CD4-positive, alpha-beta T cell treated with Interleukin-4 for 1 hour (primary cell): ENCODE measurements at places on chromosomes 13 and 19.
A peak's percentile ranks its signal among the peaks of the same experiment; 100 is the strongest.

GRCh38 chr13:71922194-71922593, 55.2 kb upstream of the DACH1 start:
- DNase-seq, result no peak

DNA sequence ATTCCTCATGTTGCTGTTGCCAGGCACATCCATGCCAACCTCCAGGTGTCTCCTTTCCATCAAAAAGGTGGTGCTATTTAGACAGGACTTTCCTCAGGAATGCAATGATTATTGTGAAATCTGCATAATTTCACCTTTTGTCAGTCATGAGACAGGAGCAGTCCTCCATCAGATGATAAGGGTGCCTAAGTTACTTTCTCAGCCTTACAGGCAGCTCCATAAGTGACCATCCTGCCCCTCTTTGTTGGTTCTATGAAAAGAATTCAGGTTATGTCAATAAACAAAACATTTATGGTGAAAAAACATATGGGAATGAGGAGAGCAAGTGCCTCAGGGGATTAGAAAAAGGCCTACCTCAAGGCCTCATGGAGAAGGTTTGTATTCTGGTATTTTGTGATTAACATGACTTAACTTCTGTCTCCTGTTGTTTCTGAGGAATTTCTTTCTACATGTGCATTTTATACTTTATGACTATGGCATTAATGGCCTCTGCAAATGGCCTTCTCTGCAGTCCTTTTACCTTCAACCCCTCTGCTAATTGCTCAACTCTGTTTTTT, 110.3 kb upstream of the DIAPH3 start:
- no peak for DNase-seq

- no peak for DNase-seq
Observed at GRCh38 chr19:1151037-1151724, 22.9 kb downstream of the SBNO2 start.

DNA sequence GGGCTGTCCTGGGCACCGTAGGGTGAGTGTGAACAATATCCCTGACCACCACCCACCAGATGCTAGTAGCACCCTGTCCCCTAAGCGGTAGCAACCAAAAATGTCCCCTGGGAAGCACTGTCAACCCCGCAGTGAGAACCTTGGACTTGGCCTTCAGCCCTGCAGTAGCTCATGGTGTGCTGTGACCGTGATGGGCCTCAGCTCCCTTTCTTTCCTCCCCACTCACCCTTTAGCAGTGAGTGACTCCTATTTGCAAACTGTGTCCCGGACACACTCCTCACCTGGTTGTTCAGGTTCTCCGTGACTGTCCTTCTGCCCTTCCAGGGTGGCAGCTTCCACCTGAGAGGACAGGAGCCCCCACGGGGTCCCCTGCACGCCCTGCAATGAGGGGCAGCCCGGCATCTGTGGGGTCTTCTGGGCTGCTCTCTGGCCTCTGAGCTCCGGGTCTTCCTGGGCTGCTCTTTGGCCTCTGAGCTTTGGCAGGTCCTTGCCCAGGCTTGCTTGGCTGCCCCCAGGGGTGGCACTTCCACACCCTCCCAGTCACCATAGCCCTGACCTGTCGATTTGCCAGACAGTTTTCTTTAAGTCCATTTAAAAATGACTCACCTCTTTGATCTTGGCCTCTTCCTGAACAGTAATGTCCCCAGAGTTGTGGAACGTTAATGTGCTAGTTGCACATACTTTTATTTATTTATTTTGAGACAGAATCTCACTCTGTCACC, 3.8 kb downstream of the KDM4B start:
- DNase-seq, result no peak

GRCh38 chr13:73835138-73835721, 299.0 kb downstream of the KLF12 start:
- DNase-seq, result peak; percentile 68

DNA sequence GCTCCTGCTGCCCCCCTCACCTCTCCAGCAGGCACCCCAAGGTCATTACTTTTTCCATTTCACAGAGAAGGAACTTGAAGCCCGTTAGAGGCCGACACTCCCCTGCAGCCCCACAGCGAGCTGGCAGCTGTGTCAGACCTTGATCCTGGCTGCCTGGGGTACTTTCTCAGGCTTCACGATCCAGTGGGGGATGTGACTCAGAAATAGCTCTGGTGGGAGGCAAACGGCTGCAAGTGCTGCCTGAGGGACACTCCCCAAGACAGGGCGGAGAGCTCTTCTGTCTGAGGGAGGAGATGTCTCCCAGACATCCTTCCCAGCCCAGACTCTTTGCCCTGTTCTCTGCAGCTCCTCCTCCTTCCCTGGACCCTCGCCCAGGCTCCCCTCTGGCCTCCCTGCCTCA, 4.8 kb downstream of the TSKS start:
- DNase-seq, result no peak

DNA sequence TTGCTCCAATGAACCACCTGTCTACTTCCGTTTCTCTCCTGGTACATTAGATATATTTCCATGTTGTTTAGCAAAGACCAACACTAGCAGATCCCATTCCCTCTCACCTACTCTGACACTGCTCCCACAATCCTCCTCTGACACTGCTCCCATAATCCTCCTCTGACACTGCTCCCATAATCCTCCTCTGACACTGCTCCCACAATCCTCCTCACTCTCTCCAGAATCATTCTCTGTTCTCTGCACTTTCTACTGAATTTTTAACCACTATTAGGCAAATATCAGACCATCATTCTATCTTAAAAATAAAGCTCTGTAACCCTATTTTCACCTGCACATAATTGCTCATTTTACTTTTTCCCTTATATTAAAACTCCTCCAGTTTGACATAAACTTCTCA, 578.5 kb upstream of the PCDH20 start:
- no peak for DNase-seq

- peak; percentile 61 for DNase-seq
Observed at GRCh38 chr19:38425810-38426466, at the start of gene RASGRP4. RASGRP4 (minus strand) TSS chr19:38426219; CDS start chr19:38426091, 128 bp downstream.

- peak; percentile 21 for DNase-seq
Observed at GRCh38 chr19:14475251-14476073, at the start of gene PTGER1. PTGER1 (minus strand) TSS chr19:14475354; CDS start chr19:14474320, 1,034 bp downstream.

DNA sequence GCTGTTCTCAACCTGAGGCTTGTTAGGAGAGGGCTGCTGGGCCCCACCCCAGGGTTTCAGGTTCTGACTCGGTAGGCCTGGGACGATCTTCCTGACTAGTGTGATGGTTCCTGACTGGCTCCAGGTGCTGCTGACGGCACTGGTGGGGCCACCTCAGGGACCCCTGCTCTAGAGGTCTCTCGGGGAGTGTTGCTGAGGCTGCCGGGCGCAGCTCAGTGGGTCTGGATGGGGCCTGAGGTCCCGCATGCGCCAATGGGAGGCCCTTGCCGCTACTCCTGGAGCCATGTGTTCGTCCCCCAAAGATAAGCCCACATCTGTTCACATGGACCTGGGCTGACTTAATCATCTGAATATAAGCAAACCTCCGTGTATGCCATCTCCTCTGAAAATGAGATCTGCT, 133.0 kb downstream of the ATP11A start:
- DNase-seq, result no peak

DNA sequence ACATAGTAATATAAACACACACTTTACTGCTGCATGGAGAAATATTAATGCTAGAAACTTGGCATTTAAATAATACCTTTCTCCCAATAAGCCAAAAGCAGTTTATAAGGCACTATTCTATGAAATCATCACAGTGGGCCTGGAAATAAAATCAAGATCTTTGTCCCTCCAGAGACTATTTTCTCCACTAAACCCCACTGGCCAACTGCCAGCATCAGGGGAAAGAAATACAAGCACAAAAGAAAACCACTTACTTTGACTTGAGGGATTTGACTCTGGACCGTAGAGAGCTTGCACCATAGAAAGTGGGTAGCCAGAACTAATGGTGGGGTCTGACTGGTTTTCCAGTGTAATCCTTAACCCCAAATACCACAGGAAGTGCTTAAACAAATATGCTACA, 71.9 kb downstream of the DCLK1 start:
- no peak for DNase-seq

DNA sequence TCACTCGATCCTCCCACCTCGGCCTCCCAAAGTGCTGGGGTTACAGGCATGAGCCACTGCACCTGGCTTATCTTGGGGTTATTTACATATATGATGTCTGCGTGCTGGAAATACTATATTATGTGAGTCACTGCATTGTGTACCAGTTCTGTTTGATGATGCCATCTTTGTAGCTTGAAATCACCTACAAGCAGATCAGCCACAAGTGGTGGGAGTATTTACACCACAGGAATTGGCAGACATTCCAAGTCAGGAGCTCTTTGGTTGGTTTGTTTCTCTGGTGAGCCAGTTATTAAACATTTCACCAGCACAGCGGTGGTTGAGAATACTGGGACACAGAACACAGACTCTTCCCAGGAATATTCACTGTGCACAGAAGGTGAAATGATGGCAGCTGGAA, 4.5 kb upstream of the TIMM44 start:
- DNase-seq, result no peak

- no peak for DNase-seq
Observed at GRCh38 chr13:74329962-74330361, 195.8 kb upstream of the KLF12 start.

DNA sequence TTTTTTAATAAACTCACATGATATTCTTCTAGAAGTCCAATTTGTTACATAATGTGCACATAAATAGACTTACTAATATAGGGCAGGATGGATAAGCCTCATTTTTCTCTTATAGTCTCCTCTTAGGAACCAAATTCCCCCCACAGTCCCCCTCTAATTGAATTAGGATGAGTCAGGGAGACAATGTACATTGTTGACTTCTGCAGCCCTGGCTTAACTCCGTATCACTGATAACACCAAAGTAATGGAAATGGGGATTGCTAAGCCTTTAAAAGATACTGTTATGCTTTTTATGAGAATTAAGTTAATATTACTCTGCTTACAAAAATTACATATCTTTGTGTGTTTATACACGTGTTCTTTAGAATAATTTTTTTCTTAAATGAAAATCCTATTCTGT, 5.1 kb upstream of the PCDH9 start:
- DNase-seq, result no peak

DNA sequence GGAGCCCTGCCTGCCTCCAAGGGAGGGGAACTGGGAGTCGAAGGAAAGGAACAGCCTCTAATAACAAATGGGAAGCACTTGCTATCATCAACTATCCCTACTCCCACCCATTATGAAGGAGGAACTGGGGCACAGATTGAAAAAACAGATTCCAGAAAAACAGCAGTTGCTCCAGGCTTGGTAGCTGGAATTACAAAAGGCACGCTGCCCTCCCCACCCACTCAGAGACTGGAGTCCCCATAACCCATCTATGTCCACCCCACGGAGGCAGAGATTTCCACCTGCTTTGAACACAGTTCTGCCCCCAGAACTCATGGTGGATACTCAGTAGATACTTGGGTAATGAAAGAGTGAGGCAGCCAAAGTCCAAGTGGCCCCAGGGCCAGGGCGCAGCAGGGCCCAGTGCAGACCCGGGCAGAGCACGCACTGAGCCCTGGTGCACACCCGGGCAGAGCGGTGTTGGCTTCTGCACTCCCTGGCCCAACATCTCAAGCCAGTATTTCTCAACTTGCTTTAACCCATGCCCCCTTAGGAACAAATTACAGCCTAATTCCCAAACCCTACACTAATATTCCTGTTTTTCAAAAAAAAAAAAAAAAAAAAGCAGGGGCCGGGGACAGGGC, 19.1 kb upstream of the CCNP start:
- no peak for DNase-seq

GRCh38 chr13:109712124-109712722, 74.2 kb downstream of the IRS2 start:
- DNase-seq, result no peak

- no peak for DNase-seq
Observed at GRCh38 chr13:106173346-106173745, 362.1 kb downstream of the EFNB2 start.

DNA sequence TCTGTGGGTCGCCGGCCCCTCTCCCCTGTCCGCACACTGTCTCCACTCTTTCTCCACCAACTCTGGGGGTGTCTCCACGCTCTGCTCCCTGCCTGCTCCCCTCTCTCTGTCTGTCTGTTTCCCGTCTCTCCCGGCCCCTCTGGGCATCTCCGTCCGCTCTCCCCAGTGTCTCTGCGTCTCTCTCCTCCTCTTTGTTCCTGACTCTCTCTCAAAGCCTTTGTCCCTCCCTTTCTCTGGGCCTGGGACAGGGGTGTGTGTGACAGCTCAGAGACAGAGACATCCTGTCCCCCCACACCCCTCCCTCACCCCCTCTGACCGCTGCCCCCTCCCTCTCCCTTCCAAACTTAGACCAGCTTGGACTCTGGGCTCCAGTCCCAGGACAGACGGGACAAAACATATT, 668 bp upstream of the SBK3 start:
- no peak for DNase-seq

- no peak for DNase-seq
Observed at GRCh38 chr13:105587786-105588185, 947.7 kb downstream of the EFNB2 start.

DNA sequence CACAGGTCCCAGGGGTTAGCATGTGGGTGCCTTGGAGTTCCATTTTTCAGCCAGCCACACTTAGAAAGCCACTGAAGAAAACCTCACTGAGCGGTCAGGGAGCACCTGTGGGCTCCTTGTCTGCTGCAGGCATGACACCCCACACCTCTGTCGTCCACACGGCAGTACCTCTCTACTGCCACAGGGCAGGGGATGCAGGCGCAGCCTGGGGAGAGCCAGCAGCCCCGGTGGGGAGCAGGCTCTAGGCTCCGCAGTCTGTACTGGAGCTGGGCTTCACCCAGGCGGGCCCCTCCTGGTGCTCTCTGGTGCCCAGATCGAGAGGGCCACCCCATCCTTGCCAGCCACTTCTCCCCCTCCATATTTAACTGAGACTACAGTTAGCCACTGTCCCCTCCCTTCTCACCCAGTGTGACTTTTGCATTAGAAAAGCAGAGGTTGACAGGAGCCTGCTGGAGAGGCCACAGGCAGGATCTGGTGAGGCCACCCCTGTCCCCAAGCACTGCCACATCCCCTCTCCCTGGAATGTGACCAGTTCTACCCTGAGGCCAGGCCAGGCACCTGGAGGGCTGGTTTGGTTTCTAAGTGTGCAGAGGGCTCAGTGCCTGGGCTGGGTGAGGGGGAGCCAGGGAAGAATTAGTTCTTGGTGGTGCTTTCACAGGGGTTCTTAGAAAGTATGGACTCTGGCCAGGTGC, 104.4 kb downstream of the KDM4B start:
- no peak for DNase-seq

DNA sequence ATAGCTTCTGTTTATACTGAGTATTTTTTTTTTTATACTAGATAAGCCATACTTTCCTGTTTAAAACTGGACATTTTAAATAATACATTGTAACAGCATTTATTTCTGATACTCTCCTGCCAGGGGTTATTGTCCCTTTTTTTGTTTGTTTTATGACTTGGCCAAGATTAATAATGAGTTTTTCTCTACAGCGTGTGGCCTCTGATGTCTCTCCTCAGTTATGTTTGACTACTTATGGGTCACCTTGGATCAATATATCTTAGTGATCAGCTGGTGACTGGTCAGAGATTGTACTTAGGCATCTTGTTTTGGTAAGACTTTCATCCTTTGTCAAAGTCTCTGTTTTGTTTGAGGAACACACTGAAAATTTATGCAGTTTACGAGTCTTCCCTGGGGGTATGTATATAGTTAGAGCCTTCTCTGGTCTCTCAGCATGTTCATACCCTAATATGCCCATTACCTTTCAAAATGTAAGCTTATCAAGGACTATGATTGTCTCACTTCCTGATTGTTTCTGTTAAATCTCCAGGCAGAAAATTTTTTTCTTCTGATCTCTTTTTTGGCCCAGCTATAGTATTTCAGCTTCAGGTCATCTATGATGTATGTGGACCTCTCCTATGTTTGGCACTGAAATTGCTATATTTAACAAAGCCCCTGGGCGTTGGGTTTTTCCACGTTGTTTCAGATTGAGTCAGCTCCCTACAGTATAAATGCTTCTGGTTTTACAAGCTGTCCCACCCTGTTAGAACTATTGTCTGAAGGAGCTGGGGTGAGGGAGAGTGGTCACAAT, 87.9 kb downstream of the URI1 start:
- no peak for DNase-seq
